Stimulated activated CD8-positive, alpha-beta memory T cell treated with anti-CD3 and anti-CD28 coated beads, Interleukin-15, amount 100 ng/mL, for 1 hour (primary cell): ENCODE measurements at places on chromosomes 16 and 17.

DNA sequence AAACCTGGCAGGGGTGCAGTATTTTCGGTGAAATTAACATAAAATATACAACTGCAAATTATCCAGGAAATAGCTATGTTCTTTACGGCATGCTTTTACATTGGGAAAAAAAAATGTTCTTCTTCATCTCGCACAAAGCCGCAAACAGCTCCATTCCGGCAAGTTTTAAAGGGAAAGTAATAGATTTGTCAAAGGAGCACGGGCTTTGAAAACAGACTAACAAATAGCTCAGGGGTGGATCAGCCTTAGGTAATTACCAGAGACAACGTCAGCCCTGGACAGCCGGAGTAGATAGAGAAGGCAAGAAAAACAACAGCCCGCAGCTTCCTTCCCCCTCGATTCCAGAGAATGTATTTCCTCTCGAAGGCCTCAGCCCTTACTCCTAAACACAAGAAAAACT, 222.5 kb downstream of the C16orf78 start:
- no peak for DNase-seq

DNA sequence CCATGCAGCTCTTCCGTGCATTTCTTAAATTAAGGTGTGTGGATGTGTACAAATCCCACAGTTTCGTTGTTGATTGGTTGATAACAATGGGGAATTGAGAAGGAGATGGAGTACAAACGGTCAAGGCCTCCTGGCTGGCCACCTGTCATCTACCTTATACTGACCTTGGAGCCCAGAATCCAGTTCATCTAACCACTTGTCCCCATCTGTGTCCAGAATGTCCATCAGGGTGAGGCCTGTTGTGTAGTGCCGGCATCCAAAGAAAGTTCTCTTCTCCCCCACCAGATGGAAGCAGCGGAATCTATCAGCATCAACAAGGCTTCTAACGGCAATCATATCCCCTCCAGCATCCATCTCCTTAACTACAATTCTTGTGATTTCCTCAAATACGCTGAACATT, 1.5 kb downstream of the GSDMB start:
- DNase-seq: no peak

GRCh38 chr17:54220829-54221228, 398.1 kb downstream of the KIF2B start:
- no peak for DNase-seq

DNA sequence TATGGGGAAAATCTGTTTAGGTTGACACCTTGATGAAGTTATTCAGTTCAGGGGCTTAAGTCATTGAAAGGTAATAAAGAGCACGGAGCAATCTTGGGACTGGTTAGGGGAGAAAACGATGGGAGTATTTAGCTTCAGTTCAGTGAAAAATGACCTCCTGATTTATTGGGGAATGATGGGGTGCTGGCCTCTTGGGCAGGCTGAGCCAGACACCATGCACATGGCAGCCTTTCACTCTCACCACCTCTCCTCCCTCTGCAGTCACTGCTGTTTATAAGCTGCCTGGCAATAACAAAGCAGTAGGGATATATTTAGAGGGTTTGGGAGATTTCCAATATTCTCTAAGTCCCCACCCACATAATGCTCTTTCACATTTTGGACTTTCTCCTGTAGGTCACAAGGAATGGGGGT, 140.5 kb upstream of the HS3ST2 start:
- no peak for DNase-seq
